Hematopoietic multipotent progenitor cell (in vitro differentiated cells): ENCODE measurements at places on chromosomes 16 and 17. TPM values are rescaled to one million over a fixed set of nuclear protein-coding genes. Genes with fewer than 3 reads are reported as not detected.

- DNase-seq = no peak
These were observed 6.5 kb downstream of the PIGQ start for GRCh38 chr16:576197-576822.

Gene CD79B
- total RNA-seq = 67.1 TPM

Gene ARL5C
- total RNA-seq = 0.54 TPM

Gene CNGB1
- total RNA-seq = not detected

Gene EVPL
- total RNA-seq = 7.8 TPM

Gene ABCA9
- under 0.01 TPM for total RNA-seq

GRCh38 chr16:6170022-6170421 lies 1072.4 kb upstream of the EEF2KMT start:
- DNase-seq = no peak

DNA sequence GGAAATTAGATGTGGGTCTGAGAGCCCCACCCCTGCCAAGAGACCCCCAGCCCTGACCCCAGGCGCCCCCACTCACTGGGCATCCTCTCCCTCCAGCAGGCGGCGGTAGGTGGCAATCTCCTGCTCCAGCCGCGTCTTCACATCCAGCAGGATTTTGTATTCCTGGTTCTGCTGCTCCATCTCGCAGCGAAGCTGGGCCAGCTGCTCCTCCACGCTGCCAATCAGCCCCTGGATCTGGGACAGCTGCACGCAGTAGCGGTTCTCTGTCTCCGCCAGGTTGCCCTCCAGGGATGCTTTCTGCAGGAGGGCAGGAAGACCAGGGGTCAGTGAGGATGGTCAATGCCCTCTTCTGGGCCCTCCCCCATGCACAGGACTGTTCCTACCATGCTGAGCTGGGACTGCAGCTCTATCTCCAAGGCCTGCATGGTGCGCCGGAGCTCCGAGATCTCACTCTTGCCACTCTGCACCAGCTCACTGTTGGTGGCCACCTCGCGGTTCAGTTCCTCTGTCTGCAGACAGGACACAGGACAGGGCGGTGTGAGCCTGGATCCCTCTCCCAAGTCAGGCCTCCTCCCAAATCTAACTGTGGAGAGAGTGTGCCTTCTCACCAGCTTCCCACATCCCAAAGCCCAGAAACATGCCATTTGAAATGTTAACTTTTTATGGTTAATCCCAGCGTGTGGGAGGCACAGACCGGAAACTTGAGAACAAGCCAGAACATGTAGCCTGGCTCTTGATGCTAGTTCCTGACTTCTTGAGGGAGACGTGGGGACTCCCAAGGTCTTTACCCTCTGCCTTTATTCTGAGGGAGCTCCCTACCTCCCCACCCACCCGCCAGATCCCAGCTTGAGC lies 3.6 kb downstream of the KRT17 start:
- DNase-seq = no peak

Gene MARVELD3
- total RNA-seq = under 0.01 TPM

DNA sequence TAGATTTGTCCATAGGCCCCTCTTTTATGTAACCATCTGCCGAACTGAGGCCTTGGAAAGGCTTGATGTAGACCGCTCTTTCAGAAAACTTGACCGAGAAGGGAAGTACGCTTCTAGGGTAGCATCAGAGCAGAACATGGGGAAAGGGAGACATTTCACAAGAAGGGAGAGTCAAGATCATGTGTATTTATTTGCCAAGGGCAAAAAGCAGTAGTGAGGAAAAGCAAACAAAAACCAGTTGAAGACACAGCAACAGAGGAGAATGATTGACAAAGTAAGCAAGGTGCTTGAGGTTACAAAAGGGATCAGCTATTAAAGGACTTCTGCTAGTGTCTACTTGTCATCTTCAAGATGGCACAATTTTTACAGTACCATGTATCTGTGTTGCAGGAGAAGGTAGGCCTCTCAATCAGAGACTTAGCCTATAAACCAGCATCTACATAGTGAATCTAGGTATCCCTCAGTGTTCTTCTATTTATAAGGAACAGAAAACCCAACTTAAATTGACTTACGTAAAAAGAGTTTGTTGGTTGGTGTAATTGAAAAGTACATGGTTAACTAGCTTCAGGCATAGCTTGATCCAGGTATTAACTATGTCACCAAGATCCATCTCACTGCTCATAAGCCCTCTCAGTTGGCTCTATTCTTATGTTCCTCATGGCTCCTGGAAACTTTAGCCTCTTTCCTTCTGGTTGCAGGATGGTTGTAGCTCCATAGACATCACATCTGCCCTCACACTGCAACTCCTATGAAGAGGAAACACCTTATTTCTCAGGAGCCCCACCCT lies 288.4 kb downstream of the IRX3 start:
- no peak for DNase-seq

Gene KRT35
- total RNA-seq = not detected

GRCh38 chr17:14268264-14268663 lies 31.6 kb upstream of the CDRT15 start:
- peak; percentile 19 for DNase-seq

DNA sequence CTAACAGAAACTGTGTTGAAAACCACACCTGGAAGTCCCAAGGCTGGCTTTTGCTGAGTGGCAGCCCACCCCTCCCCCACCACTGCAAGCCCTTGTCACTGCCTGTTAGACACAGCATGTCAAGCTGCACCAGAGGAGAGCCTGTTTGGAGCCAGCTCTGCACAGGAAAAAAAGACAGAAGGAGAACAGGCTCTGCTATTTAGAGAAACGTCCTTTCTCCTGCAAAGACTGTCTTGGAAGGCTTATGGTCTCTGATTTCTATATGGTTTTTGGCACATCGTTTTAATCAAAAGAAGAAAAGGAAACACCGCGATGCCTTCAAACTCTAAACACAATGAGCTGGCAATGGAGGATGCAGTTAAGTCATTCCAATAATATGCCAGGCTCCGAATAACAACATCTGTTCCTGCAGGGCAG lies 275.5 kb downstream of the MAP2K4 start:
- no peak for DNase-seq

Gene BICDL2
- total RNA-seq = not detected

Gene SLC52A1
- not detected for total RNA-seq

- no peak for DNase-seq
These were observed 11.0 kb downstream of the SGCA start for GRCh38 chr17:50176559-50177357.

DNA sequence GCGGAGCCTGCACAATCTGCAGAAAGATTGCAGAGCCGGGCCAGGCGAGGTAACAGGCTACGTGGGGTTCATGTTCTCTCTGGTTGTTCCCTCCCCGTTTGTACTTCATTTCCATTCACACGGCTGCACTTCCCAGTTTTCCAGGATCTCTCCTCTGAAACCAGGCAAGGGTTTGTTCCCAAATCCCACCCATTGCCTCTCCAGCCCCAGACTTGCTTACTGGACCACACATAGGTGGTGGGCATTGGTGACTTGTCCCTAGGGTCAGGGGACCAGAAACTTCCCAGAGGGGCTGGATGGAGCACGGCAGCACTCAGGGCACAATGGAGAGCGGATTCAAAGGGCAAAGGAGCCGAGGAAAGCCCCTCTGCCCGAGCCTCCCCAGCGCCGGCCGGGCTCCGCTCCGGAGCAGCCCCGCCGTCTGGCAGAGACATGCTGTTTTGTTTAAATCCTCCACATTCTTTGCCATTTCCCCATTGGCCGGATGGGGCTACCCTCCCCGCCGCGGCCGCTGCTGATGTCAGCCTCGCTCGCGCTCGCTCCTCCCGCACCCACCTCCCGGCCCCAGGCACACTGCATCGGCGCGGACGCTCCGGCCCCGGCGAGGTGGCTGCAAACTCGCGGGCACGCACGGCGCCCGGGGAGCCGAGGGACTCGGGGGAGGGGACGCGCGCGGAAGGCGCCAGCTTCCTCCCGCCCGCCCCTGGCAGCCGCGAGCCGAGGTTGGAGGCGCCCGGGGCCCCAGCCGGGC lies at the start of gene PITPNC1:
PITPNC1 (plus strand) TSS at position 545 of the 751 bp plus-strand sequence.
- DNase-seq = peak; percentile 80

DNA sequence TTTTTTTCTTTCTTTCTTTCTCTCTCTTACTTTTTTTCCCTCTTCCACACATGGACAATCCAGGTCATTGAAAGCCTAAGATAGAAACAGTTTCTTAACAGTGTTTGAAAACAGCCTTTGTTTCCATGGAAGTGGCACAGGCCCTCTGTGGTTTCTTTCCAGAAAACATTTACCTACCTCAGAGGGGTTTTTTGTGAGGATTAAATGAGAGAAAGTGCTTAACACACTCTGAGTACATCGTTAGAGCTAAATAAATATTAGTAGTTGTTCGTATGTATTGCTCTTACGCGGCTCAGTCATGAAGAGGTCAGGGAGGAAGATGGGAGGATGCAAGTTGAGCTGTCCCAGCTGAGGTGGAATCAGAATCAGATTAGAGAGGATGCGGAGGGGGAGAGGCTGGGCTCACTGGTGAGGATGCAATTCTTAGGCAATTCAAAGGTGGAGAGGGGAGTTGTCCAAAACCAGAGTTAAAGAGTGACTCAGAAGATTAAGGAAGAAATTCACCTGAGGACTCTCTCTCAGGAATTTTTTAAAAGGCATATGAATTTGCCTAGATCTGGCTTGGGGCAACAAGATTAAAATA lies 345.4 kb downstream of the PMP22 start:
- no peak for DNase-seq

GRCh38 chr16:72825912-72826621 lies 221.9 kb downstream of the ZFHX3 start:
- DNase-seq = no peak

DNA sequence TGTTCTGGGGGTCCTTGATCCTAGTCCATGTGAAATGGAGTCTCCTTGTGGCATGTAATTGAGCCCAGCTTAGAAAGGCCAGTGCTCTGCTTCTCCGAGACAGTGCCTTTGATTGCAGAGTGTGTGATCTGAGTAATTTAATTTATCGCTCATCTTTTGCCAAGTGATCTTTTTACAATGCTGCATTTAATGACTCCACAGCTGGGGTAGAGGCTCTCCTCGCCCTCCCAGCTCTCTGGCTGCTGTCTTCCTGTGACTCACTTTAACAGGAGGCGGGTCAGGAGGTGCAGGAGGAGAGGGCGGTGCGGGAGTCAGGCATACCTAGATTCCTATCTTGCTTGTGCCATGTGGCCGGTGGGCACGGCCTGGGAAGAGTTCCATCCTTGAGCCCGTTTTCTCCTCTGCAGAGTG lies 113.4 kb upstream of the FOXF1 start:
- DNase-seq = no peak

DNA sequence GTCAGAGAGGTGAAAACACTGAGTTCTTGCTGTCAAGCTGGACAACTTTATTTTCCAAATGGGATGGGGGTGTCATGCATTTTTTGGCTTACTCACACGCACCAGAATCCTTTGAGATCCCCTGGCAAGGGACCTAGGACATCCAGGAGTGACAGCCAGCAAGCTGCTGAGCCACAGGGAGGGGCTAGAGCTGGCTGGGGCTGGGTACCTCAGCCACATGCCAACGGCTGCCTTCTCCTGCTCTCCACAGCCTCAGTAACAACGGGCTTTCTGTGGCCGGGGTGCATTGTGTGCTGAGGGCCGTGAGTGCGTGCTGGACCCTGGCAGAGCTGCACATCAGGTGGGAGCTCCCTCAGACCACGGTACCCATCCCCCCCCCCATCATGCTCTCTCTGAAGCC lies 47.6 kb downstream of the NLRC5 start:
- DNase-seq = no peak

Gene ZACN
- total RNA-seq = not detected

- DNase-seq = no peak
These were observed 1.8 kb upstream of the OR1E1 start for GRCh38 chr17:3400055-3400454.

Gene NT5C3B
- total RNA-seq = 41.5 TPM

GRCh38 chr17:65023791-65024190 lies 32.7 kb downstream of the GNA13 start:
- no peak for DNase-seq

Gene MEIOB
- 0.54 TPM for total RNA-seq

DNA sequence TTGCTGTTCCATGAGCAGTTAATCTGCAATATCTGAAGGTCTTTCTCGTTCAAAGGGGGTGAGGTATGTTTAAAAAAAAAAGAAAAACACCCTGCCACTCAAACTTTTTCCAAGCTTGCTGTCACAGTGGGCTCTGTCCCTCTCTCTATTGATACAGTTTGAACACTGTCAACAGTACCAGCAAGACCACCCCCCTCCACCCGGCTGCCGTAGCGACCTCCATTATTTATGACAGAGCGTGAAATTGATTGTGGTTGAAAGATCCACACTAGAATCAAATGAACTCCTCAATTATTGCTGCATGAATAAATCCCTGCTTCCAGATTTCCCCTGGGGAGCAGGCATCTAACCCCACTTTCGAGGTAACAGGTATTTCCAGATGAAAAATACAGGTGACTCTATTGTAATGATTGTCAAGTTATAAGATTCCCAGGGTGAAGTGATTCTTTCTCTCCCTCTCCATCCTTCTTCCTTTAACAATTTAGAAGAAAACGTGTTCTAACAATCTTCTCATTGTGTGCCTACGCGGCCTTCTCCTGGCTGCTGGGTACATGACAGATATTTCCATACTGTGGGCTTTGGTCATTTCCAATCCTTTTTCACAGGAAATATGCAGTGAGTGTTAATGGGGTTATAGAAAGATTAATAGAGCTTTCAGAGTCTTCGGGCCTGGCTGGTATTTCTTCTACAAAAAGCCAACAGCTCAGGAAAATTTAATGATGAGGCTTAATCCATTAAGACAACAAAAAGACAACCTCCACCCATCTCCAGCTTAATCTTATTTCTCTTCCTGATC lies 135.7 kb upstream of the C16orf82 start:
- no peak for DNase-seq

GRCh38 chr16:28876973-28877654 lies 1.2 kb upstream of the ATP2A1 start:
- no peak for DNase-seq

Gene MPP2
- 0.81 TPM for total RNA-seq

GRCh38 chr16:78608305-78608776 lies 508.9 kb downstream of the WWOX start:
- no peak for DNase-seq

Gene TBX4
- not detected for total RNA-seq

GRCh38 chr16:27321013-27321915 lies 7.5 kb downstream of the IL4R start:
- DNase-seq = no peak

- DNase-seq = no peak
These were observed 34.1 kb upstream of the DHX8 start for GRCh38 chr17:43449470-43450248.

Gene TPSB2
- total RNA-seq = 8.9 TPM

Gene RMI2
- total RNA-seq = 15.9 TPM

DNA sequence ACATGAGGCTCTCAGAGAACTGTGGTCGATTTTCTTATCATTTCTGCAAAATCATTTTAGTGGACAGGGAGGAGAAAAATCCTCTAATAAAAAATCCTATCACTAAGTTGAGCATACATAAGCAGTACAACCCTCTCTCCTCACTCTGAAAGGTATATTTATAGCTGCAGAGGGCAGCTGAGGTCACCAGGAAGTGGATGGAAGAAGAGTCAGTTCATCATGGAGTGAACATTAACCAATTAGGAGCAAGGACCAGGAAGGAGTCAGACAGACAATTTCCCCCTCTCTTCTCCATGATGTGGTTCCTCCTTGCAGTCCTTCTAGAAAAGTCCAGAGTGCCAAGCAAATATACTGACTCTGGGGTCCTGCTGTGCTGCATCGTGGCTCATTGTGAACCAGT lies 253.7 kb downstream of the TOX3 start:
- no peak for DNase-seq
